H1 (cell line): ENCODE measurements at places on chromosomes 6 and 20. TPM values are rescaled to one million over a fixed set of nuclear protein-coding genes. Genes with fewer than 3 reads are reported as not detected.

GRCh38 chr6:96917098-96917497, 7.4 kb upstream of the KLHL32 start:
- DNase-seq, result no peak

DNA sequence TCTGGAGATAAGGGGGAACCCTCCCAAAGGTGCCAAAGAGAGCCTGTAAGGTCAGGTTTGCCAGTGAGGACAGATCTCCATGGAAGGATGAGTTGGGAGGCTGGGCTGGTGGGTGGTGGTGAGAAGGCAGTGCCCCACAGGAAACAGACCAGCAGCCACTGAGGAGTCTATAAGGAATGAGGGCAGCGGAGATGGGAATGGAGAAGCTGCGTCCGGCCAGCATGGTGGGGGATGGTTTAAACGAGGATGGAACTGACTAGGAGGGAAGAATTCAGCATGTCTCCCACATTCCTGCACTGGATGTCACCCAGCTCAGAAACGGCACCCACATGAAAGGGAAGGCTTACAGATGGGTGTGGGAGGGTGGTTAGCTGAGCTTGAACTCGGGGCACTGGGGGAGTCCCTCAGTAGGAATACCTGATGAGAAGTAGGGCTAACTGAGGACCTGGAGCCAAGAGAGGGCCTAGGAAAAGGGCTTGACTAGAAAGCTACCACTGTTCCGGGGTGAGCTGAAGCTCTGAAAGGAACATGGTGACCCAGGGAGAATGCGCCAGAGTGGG, 53.2 kb downstream of the FOXA2 start:
- no peak for DNase-seq

GRCh38 chr20:33875534-33876026, 64.4 kb downstream of the CHMP4B start:
- DNase-seq, result no peak

DNA sequence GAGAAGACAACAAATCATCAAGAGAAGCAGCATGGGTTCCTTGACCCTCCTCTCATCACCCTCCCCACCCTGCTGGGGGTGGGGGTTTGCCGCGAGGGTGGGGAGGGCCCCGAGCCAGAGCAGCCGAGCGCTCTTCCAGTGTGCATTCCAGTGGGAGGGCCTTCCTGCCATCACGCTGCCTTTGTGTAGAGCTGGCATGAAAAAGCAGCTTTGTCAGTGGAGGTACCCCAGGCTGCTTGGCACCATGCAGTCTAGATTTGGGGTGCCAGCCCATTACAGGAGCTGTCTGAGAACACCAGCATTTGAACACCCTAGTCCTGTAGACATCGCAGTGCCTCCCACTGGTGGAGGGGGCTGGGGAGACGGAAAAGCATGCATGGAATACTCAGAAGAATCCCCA, 12.2 kb downstream of the BAK1 start:
- DNase-seq, result no peak

- DNase-seq, result peak; percentile 94
Observed at GRCh38 chr6:73580247-73581149, 59.7 kb upstream of the EEF1A1 start.

GRCh38 chr6:113203715-113204110, 653.4 kb upstream of the MARCKS start:
- no peak for DNase-seq

DNA sequence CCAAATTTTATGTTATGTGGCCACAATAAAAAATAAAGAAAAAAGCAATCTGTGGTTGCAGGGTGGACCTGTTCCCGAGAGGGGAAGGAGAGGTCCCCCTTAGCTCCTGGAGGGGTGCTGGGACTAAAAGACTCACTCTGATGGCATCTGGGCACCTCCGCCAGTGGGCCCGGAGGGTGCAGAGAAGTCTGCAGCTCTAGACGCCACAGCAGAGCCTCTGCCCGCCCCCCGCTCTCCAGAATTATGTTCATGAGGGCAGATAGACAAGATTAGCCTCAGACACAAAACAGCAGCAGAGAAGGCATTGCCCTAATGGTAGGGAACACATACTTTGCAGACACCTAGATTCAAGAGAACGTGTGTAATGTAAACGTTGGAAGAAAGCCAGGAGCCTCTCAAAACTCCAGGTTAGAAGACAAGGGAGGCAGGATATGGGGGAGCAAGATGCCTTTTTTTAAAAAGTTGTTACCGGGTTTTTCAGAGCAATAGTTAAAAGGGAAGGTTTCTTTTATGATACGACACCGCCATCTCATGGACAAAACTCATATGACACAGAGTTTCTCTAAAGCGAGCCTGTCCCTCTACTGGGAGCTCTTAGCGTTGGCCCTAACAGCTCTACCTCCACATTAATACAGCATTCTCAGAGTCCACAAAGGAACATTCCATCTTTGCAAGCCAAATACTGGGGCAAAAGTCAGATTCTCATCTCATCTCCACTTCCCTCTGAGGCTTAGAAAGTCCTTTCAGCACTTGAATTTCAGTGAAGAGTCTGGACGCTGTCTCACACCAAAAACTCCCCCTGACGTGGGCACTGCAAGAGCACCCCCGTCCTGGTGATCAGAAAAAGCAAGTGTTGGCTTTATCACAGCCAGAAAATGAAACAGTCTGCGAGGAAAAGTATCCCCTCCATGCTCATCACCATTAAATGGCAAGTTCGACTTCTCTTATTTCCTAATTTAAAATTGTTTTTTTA, 47.2 kb downstream of the FOXF2 start:
- no peak for DNase-seq

DNA sequence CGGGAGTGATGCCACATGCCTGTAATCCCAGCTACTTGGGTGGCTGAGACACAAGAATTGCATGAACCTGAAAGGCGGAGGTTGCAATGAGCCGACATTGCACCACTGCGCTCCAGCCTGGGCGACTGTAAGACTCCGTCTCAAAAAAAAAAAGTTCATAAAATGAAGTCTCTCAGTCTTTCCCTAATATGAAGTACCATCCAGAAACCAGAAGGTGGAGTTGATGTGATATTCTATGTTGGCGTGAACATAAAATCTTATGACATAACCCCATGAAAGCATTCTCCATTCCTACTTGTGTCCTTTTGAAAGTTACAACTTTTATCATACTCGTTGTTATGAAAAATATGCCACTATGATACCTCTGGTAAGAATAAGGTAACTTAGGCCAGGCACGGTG, 5.7 kb downstream of the SOD2 start:
- no peak for DNase-seq

GRCh38 chr20:39052676-39053075, 90.5 kb downstream of the DHX35 start:
- DNase-seq, result no peak

DNA sequence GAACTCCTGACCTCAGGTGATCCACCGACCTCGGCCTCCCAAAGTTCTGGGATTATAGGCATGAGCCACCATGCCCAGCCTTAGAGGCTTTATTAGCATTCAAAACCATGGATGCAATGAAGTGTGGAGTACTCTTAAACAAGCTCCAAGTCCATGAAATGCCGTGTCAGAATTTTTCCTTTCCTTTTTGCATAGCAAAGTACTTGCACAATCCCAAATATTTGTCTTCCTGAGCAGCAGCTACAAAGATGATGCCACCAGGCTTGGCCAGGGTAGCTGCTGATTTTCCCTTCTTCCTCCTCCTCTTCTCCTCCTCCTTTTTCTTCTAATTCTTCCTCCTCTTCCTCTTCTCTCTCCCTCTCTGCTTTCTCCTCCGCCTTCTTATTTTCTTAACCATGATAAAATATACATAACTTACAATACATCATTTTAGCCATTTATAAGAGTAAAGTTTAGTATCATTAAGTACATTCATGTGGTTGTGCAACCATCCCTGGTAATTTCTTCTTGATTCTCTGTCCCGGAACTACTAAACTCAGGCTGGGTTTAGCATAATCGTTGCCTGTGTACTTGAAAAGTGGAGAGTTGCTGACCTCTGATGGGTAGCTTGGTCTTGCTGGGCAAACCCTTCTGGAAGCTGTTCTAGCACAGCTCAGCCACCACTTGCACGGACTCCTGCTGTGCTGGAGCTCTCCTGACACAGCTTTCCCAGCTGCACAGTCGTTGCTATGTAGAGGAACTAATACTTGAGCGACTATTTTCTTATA, 20.3 kb downstream of the MUCL3 start:
- no peak for DNase-seq

DNA sequence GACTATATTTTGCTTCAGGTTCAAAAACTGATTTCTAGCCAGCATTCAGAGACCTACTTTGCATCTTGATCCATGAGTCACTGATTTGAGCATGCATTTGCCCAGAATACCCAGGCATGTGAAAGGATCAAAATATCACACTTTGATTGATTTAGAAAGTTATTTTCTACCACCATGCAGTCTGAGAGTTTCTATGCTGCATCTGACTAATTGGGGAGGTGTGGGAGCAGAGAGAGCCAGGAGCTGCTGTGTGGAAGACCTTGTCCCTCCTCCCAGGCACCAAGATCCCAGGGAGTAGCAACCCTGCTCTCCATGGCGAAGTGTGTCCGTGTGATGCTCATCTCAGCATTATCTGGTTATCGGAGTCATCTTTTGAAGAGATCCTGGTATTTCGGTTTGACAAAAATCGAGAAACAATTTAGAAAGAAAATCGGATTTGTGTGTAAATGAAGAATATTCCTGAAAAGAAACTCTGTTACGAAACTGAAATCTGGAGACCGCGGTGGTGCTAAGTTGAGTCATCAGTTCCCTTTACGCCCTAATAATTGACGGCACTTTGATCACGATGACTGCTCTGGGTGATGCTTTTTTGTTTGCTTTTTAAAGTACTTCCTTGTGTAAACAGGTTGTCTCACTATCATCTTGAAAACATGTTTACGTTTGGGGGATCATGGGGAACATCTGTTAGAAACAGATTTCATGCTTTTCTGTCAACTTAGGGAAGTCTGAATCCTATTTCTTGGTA, 193.4 kb downstream of the BACH2 start:
- DNase-seq, result no peak

DNA sequence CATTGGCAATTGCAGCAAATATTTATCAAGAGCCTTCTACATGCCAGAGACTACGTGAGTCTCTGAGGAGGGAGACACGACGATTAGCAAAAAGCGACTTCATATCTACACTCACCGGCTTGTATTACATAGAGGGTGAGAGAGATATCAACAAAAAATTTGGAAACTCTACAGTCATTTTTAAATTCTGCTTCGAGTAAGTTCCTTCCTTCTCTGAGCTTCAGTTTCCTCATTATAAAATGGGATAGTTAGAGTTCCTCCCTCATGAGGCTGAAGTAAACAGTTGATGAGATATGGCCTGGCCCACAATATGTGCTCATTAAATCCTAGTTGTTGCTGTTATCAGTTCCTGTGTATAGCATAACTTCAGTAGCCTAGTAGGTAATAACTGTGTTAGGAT, 64.1 kb upstream of the SIRPA start:
- no peak for DNase-seq

DNA sequence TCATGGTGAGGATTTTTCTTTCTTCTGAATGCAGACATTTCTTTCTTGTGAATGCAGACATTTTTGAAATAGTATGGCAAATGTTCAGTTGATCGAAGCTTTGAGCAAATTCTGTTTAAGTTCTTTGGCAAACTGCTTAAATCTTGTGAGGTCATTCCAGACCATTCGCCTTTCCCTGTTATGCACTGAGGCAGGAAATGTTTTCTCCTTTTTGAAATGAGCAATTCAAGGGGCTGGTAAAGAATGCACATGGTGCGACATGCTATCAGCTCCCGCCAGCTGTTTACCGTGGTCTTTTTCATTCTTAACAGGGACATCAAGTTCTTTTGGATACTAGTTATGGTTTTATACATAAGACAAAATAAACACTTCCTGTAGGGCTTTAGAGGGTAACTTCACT, 112.0 kb upstream of the CCN2 start:
- DNase-seq, result no peak

DNA sequence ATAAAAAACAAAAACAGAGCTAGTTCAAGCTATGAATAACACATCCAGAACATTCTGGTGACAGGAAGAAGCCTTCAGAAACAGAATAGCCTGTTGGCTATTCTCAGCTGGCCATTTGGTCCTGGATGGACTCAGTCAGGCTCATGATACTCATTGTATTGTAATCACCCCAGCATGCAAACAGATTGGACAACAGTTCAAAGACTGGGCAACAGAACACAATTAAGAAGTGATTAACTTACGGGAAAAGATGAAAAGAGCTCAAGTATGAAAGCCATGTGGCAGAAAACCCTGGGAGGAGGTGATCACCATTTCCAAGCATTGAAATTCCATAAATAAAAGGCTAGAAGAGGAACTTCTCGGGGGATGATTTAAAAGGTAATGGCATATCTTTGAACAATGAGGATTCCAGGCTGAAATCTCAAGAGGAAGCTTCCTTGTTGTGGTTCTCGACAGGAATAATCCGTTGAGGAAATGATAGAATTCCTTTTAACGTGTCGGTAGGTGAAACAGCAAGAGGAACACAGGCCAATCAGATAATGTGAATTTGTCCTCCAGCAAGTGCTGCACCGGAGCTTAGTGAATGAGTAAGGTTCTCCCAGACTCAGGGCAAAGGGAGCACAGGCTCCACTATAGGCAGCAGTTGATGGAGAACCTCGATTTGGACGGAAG, 172.4 kb downstream of the BCAS1 start:
- no peak for DNase-seq

GRCh38 chr20:49792006-49792405, 20.6 kb upstream of the SLC9A8 start:
- no peak for DNase-seq

GRCh38 chr20:20327746-20328145, 40.2 kb upstream of the INSM1 start:
- DNase-seq, result no peak

- no peak for DNase-seq
Observed at GRCh38 chr20:17808357-17808756, 108.6 kb downstream of the BANF2 start.

GRCh38 chr6:42693725-42694323, 28.6 kb downstream of the PRPH2 start:
- no peak for DNase-seq

GRCh38 chr6:106223300-106223930, 102.1 kb downstream of the ATG5 start:
- DNase-seq, result no peak

GRCh38 chr20:46724343-46724959, 15.0 kb downstream of the SLC2A10 start:
- DNase-seq, result no peak

- no peak for DNase-seq
Observed at GRCh38 chr6:163165922-163166321, 248.6 kb upstream of the QKI start.

- DNase-seq, result no peak
Observed at GRCh38 chr20:57066126-57066900, 200.1 kb downstream of the BMP7 start.

- no peak for DNase-seq
Observed at GRCh38 chr6:142374965-142375733, 73.3 kb downstream of the ADGRG6 start.

Gene PLTP
- 120 TPM in 2 replicates for total RNA-seq

Gene PSMG4
- 40.6 and 45.6 TPM in 2 replicates for total RNA-seq

Gene SRSF12
- 4.2 and 4.9 TPM in 2 replicates for total RNA-seq

Gene SLC17A1
- not detected in 2 replicates for total RNA-seq

Gene AVP
- 0.77 TPM in 1 of 2 replicates, not detected in the other for total RNA-seq

Gene COL21A1
- 3.1 and 3.4 TPM in 2 replicates for total RNA-seq

Gene AKAP12
- 79.2 and 84.2 TPM in 2 replicates for total RNA-seq

Gene CCM2L
- total RNA-seq, result 5.5 and 6.0 TPM in 2 replicates

Gene BANF2
- total RNA-seq, result not detected in 2 replicates

Gene KIAA0408
- 9.2 and 10.8 TPM in 2 replicates for total RNA-seq

Gene SYCP2L
- total RNA-seq, result 3.2 and 4.2 TPM in 2 replicates

Gene SLC35D3
- total RNA-seq, result 0.39 and 0.57 TPM in 2 replicates
